NCI-H146 (cell line): ENCODE measurements at places on chromosomes 6 and 20.

- DNase-seq = no peak
Measured at GRCh38 chr6:45855642-45856394, 159.8 kb downstream of the CLIC5 start.

DNA sequence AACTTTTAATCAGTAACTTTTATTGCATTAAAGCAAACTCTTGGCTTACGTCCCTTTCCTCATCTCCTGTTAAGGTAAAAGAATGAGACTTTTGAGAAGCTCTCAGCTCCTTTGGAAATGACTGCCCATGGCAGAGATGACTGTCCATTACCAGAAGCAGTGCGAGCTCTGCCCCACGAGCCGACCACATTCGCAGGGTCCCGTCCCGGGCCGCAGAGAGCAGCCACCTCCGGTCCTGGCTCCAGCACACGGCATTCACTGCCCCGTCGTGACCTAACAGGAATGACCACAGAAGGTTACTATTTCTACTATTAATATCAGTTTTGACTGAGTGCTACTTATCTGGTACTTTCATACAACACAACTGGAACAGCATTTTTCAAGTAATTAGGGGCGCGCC, 63.4 kb downstream of the WDR27 start:
- no peak for DNase-seq

DNA sequence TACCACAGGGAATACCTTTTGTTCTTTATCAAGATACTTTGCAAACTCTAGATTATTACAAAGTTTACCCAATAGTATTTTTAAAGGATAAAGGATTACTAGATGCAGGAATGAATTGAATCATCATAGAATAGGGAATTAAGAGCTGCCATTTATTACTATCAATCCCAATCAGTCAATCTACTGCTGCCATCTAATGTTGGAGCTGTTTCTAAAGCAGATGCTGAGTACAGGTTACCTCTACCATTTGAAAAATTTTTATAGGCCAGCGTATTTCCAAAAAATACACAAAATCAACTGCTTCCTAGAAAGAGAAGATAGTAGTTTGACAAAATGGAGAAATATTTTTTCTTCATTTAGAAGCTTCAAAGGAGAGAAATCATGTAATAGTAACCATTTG, 520.4 kb downstream of the ADGRB3 start:
- DNase-seq = no peak

DNA sequence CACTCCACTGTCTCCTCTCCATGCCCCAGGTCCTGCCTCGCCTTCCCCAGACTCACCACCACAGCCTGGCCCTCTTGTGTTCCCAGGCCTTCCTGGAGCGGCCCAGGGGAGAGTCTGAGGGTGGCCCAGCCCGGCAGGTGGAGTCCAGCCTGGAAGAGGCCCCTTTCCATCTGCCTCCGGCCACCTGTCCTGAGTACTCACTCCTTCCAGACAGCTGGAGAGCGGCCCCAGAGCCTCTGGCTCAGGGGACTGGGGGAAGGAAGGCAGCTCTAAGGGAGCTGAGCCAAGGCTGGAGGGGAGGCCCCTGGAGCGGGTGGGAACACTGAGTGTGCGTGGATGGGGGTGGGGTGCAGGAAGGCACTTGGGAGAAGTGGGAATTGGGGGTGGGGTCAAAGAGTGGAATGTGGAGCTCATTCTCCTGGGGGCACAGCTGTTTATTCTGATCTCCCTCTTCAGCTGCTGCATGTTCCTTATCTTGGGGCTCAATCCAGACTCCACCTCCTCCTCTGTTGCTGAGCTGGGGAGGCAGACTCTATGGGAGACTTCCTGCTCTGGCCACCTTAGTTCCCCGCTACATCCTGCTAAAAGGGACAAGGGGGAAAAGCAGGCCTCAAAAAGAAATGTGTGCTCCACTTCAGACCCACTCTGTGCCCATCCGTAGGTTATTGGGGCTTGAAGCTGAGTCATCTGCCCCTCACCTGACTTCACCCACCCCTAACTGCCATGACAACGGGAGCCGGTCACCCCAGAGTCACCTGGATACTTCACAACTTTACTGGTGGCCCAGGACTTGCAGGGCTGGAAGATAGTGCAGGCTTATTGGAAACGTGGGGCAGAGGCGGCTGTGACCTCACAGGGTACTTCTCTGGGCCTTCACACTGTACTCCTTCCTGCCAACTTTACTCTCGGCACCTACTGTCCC, 19.5 kb upstream of the TAF8 start:
- DNase-seq = peak; percentile 11

DNA sequence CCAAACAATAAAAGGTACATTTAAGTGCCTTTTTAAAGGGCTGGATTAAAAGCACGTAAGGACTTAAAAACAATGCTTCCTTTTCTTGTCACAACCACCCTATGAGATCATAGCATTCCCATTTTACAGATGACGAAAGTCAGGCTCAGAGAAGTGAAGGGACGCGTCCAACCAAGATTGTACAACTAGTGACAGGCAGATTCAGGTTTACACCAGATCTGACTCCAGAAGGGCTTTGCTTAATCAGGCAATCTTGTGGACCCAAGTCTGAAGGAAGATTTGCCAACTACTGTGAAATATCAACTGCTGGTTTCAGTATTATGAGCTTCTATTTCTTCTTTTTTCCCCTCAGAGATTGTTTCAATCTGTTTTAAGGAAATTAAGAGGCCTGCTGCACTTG, 877 bp downstream of the ENPP4 start:
- no peak for DNase-seq

- DNase-seq = no peak
Measured at GRCh38 chr6:150243620-150244314, 100.9 kb downstream of the PPP1R14C start.
